ENCODE measurements at places on chromosomes 4 and X.

- no peak for DNase-seq
Measured at GRCh38 chr4:128322311-128322710, 34.7 kb upstream of the PGRMC2 start.

DNA sequence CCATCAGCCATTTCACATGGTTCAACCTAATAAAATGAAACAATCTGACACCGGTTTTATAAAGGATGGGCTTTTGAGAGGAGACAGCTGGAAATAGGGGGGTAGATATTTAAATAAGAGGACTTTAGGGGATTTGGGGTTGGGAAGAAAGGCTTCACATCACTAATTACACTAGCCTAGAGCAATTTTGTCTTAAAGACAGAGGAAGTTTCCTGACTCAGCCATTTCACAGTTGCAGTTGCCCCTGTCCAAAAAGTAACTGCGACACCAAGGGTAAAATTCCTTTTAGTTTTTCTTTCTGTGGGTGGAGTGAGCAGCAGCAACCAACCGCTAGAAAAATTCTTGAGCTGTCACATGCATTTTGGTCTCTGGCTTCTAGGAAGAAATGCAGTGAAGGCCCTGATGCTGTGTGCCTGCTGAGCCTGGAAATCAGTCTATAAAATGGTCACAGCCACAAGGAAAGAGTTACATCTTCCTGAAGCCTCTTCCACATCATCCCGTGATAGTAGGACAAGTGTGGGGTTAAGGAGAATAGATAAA, 233.6 kb downstream of the ZNF674 start:
- no peak for DNase-seq

DNA sequence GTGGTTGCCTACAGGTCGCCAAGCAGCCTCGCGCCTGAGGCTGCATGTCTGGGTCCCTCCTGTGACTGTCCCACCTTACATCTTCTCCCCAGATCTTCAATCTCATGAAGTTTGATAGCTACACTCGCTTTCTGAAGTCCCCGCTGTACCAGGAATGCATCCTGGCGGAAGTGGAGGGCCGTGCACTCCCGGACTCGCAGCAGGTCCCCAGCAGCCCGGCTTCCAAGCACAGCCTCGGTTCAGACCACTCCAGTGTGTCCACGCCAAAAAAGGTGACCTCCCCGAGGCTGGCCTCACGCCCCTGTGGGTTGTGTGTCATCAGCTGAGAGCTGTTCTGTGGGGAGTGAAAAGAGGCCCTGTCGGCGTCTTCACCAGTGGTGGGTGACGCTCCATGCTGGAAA, 24.9 kb upstream of the HGFAC start:
- no peak for DNase-seq

- no peak for DNase-seq
Measured at GRCh38 chr4:26892480-26893150, 32.0 kb downstream of the STIM2 start.

- DNase-seq: no peak
Measured at GRCh38 chr4:129966175-129966574, 870.2 kb downstream of the C4orf33 start.

GRCh38 chr4:54661169-54661568, 3.4 kb downstream of the KIT start:
- DNase-seq: peak; percentile 30

DNA sequence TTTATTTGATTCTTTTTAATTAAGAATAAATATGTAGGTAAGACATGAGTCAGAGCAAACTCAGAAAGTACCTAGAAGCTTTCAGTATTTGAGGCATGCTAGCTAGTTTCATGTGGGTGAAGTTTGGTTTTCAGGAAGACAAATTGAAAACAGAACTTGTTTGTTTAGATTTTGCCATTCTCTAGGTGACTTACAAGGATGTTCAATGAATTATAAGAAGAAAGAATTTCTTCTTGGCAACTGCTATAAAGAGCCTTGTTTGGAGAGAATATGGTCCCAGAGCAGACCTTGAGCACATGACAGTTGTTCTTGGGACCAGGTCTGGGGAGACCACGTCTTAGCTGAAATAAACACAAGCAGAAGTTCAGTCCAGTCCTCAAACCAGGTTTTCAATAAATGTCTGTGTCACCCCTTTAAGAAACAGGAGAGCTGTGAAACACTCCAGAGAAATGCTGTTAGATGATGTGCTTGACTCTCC, 38.0 kb upstream of the IL21 start:
- no peak for DNase-seq

DNA sequence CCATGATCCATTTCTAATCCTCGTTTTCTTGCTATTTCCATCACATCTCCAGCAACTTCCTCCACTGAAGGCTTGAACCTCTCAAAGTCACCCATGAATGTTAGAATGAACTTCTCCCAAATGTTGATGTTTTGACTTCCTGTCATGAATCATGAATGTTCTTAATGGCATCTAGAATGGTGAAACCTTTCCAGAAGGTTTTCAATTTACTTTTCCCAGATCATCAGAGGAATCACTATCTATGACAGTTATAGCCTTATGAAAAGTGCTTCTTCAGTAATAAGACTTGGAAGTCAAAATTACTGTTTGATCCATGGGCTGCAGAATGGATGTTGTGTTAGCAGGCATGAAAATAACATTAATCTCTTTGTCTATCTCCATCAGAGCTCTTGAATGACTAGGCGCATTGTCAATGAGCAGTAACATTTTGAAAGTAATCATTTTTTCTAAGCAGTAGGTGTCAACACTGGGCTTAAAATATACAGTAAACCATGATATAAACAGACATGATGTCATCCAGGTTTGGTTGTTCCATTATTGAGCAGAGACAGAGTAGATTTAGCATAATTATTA, 268.2 kb downstream of the KCNIP4 start:
- no peak for DNase-seq

- DNase-seq: no peak
Measured at GRCh38 chr4:10186228-10187214, 69.9 kb upstream of the WDR1 start.

GRCh38 chrX:129512409-129512808, 10.9 kb downstream of the SMARCA1 start:
- DNase-seq: no peak

- DNase-seq: no peak
Measured at GRCh38 chr4:57231781-57232180, 121.6 kb upstream of the IGFBP7 start.

DNA sequence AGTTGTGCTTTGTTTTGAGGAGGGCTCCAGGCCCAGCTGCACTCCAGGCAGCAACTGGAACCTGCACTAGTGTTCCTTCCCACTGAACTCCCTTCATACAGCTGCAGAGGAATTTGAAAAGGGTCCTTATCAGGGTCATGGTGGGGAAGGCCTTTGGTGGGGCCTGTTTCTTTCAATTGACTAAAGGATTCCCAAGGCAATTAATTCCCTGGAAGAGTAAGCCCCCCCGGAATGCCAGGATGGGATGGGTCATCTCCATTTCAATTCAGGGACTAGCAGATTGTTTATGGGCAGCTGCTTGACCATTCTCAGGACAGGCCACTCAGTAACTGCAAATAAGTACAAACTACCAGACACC, 45.3 kb downstream of the TSC22D3 start:
- no peak for DNase-seq

DNA sequence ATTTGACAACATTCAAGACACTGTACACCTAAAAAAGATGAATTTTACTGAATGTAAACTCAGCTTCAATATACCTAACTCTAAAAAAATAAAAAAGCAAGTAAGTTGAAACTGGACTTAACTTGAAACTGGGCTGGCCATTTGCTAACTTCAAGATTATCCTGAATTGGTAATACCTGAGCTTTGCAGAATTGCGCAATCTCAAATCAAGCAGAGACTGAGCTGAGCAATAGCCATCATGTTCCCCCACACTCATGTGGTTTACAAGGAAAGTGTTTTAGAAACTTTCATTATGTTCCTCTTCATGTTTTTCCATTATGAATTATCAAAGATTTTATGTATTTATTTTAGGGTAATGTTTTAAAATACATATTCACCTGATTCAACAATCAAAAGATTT, 38.7 kb downstream of the ANXA5 start:
- DNase-seq: no peak

Data from HFF-Myc (cell line).